ENCODE measurements at places on chromosomes 13 and 19.

DNA sequence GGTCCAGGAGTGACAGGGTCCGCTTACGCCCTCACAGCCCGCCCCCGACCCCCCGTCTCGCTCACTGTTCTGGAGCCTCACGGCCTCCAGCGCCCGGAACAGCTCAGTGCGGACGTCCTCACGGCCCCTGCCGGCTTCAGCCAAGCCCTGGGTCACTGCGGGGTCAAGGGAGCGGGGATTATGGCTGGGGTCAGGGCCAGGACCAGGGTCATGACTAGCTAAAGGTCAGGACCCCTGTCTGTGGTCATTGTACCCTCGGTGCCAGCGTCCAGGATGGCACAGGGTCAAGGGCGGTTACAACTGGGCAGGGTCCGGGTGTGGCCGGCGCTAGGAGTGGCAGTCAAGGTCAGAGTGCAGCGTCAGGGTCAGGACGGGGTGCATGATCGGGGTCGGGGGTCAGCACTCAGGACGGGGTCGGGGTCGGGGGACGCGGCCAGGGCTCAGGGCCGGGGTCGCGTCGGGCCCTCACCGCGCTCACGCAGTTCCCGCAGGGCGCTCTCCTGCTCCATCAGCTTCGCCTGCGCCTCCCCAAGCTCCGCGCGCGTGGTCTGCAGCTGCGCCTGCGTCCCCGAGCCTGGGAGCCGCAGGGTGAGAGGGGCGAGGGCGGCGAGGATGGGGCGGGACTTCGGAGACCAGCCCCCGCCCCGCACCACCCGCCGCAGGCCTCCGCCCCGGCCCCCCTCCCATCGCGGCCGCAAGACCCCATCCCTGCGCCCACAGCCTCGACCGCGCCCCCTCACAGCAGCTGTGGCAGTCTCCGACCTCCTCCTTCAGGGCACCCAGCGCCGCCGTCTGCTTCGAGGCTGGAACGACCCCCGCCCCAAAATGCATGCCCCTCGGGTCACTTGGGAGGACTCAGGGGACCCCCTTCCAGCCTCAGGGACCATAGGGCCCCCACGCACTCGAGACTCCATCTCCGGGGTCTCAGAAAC is 1.4 kb downstream of the CLEC4G start:
- DNase-seq: no peak

DNA sequence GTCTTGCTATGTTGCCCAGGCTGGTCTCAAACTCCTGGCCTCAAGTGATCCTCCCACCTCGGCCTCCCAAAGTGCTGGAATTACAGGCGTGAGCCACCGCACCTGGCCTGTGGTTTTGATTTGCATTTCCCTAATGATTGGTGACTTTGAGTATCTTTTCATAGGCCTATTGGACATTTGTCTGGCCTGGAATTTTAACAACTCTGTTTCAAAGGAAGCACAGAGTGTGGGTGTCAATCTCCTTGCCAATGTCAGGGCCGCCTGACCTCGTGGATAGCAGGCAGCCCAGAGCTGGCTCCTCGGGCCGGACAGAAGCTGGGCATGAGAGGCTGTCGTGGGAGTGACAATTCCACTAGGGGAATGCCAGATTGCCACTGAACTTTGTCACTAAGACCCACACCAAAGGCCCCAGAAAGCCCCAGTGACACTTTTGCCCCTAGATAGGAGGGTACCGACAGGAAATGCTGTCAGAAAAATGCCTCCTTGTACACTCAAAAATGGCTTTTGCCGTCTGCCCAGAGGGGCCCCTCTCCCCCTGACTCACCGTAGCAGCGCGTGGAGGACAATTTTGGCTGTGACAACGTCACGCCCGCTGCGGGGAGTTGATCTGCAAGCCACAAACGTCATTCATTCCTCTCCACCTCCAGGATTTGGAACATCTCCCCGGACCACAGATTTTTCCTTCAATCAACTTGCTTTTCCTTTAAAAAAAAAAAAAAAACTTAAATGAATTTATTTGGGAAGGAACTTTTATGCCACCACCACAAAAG is 11.7 kb upstream of the ADGRE5 start:
- DNase-seq: peak; percentile 83

- DNase-seq: no peak
Observed at GRCh38 chr19:39842693-39843435, 3.3 kb downstream of the FBL start.

GRCh38 chr19:2732157-2732725 is 7.6 kb downstream of the SLC39A3 start:
- no peak for DNase-seq

GRCh38 chr19:2166741-2167738 is 3.3 kb downstream of the DOT1L start:
- no peak for DNase-seq

- DNase-seq: no peak
Observed at GRCh38 chr13:65907666-65908525, 1322.2 kb downstream of the PCDH9 start.

DNA sequence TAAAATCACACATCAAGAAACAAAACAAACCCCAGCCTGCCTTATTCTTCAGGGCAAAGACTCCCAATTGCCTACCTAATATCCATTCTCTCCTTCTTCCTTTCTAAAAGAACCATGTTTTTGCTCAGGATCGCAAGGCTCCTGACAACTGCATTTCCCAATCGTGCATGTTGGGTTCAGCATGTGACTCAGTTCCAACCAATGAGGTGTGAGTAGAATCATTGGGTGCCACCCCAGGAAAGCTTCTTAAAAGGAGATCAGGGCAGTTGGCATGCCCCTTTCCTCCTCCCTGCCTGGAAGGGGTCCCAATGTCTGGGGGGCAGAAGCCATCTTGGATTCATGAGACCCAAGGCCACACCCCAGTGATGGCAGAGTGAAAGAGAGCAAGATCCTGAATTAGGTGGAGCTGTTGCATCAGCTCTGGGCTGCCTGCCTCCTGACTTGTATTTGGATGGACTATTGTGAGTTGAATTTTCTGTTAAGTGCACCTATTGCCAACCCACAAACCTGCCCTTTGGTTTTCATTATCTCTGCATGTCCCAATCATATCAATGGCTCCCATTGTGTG is 26.0 kb upstream of the UBAC2 start:
- DNase-seq: no peak

DNA sequence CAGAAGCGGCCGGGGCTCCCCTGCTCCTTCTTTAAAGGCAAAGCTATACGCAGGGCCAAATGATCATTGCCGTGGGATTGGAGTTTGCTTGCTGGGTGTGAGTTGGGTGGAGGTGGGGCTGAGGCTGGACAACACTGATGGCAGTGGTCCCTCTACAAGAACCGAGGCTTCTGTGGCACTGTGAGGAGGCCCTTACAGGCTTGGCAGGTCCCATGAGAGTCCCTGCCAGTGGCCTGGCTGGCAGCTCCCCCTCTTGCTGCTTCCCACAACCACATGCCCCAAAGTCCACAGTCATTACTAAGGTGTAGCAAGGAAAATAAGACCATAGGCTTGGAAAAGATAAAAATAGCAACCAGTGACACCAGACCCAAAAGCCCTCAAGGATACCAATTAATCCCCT is 98.4 kb downstream of the ANKRD10 start:
- no peak for DNase-seq

GRCh38 chr13:60210510-60211330 is 47.0 kb upstream of the DIAPH3 start:
- DNase-seq: no peak

DNA sequence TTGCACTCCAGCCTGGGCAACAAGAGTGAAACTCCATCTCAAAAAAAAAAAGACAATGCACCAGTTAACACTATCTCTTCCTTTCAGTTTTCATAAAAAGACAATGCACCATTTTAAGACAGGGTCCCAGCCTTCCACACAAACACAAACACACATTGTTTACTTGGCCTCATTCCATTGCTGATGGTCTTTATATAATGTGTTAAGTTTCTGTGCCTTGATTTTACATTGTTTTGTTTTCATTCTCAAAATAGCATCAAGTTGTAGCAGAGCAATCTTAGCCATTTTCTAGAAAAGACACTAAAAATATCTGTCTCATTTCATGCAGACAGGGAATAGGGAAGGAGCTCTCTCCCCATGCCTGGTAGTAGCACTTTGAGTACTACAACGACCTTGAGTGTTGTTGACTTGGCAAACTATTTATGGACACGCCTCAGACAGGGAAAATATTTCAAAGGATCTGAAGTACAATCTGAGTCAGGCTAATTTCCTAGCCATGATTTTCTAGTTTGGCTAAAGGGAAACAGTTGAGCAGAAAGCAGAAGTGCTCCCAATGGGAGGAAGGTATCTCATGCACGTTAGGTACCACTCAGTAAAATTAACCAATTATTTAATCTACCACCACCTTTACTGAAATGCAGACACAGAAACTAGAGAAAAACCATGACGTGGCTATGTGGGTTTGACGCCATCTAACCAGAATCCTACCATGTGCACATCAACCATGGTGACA is 120.6 kb downstream of the ABCC4 start:
- DNase-seq: no peak

GRCh38 chr13:43294412-43294811 is 271.0 kb downstream of the DNAJC15 start:
- no peak for DNase-seq

DNA sequence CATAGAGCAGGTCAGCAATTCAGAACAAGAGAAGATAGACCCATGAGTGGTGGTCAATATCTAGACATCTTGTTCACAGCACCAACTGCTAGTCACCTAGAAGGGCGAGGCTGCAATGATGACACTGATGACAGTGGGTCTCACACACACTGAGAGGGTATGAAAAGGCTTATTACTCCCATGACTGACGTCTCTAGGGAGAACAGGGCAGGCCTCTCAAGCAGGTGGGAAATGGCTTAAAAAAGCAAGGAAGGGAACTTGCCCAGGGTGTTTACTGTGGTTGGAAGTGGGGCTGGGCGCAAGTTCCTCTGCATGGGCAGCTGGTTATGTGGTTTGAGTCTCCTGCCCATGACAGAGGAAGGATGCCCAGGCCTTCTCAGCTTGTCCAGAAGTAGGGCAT is 33.8 kb downstream of the ZNF44 start:
- no peak for DNase-seq

DNA sequence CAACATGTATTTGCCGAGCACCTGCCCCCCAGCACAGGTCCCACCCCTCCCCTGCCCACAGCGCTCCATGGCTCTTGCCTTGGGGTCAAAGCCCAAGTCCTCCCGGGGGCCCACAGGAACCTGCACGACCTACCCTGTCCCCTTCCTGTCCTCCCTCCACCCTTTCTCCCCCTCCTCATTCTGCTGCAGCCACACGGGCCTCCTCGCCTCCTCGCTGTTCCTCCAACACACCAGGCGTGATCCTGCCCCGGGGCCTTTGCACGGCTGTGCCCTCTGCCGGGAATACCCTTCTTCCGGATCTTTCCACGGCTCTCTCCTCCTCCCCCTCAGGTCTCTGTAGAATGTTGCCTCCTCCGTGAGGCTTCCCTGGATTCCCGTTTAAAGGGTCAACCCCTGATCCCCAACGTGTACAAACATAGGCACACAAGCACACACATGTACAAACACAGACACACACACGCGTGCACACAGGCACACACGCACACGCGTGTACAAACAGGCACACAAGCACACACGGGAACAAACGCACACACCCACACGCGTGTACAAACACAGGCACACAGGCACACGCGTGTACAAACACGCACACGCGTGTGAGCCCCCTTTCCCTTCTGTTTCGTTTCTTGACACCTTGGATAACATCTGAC is 2.8 kb downstream of the MADCAM1 start:
- DNase-seq: no peak

DNA sequence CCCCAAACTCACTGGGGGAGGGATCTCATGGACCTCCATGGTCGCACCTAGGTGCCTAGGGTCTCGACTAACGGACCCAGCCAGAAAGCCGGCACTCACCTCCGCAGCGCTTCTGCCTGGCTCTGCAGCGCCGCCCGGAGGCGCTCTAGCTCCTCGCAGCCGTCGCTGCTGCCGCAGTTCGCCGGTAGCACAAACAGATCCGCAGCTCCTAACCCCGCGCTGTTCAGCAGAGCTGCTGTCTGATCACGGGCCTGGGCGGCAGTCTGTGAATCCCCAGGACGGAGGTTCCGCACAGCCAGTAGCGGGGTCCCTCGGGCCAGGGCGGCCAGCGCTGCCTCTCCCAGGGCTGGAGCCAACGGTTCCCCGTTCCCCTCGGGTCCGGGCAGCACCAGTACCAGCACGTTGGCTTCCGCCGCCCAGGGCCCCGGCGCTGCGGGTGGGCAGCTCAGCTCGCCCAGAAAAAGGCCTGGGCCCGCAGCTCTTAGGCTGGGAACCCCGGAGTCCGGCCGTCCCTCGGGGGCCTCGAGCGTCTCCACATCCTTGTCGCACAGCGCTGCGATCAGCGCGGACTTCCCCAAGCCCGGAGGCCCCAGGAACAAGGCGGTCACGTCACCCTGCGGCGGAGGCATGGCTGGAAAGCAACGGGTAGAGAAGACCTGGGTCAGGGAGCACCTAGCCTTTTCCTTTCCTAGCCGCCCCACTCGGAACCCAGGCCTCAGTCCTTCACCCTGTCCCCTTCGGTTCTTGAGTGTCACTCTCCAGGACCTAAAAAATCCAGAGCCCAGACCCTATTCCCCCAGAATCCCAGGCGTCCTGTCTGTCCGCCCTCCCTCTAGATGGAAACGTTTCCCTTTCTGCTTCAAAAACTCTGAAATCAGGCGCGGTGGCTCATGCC is 977 bp downstream of the IRGQ start:
- DNase-seq: peak; percentile 54

DNA sequence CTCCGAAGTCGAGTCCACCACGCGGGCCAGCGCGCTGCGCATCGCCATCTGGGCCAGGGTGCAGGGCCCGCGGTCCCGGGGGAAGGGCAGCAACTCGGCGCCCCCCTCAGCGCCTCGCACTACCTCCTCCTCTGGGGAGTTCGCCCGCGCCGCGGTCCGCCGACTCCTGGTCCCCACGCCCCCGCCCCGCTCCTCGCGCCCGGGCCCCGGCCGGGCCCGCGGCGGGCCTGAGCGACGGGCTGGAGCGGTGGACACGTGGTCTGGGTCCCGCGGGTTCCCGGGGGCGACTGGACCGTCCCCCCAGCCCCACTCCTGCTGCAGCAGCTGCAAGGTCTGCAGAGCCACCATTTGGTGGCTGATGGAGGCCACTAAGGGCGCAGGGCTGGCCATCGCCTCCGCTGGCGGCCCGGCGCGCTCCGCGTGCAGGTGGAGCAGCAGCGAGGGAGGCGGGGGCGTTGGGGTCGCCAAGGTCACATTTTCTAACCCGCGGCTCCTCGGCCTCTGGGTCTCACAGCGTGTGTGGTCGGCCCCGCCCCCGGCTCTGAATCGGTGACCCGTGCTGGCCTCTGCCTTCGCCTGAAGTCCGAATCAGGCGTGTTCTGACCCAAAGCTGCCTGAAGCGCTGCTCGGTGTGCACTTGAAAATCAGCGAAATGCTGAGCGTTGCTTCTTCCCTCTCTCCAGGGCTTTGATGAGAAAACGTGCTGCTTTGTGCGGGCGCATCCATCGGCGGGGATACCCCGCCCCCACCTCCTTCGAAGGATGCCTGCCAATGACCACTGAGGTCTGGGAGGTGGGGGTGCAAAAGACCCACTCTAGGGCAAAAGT is at the start of gene DLEU7:
DLEU7 (minus strand) TSS at position 436 of the 827 bp plus-strand sequence; CDS start at position 390, 46 bp downstream.
- DNase-seq: no peak

- peak; percentile 8 for DNase-seq
Observed at GRCh38 chr19:37654629-37655300, 500 bp downstream of the ZFP30 start.

Data from activated T-cell treated with anti-CD3 and anti-CD28 coated beads for 24 hours (primary cell).